ENCODE measurements at places on chromosomes 5 and 9. TPM values are rescaled to one million over a fixed set of nuclear protein-coding genes. Genes with fewer than 3 reads are reported as not detected.

- peak overlapping the region; percentile 75 for H3K27ac ChIP-seq
- no peaks in the 10 kb centered on the region for H3K27me3 ChIP-seq
- no peaks in the 10 kb centered on the region for H3K36me3 ChIP-seq
- peaks cover 63% of the 10 kb centered on the region for H3K4me1 ChIP-seq
- DNase-seq: no peak
These were observed 50.0 kb downstream of the RGS3 start for GRCh38 chr9:113513536-113513935.

- H3K27ac ChIP-seq: no peak overlapping the region
- H3K27me3 ChIP-seq: no peaks in the 10 kb centered on the region
- no peak for DNase-seq
- H3K36me3 ChIP-seq: no peaks in the 10 kb centered on the region
- H3K4me3 ChIP-seq: no peak overlapping the region
These were observed 92.4 kb downstream of the XRCC4 start for GRCh38 chr5:83169571-83170337.

- H3K36me3 ChIP-seq: peaks cover 14% of the 10 kb centered on the region
- H3K27me3 ChIP-seq: no peaks in the 10 kb centered on the region
- peak; percentile 56 for DNase-seq
- peak overlapping the region; percentile 76 for H3K4me3 ChIP-seq
- H3K27ac ChIP-seq: peak overlapping the region; percentile 84
These were observed 705 bp downstream of the PWWP2A start for GRCh38 chr5:160118349-160119141.

DNA sequence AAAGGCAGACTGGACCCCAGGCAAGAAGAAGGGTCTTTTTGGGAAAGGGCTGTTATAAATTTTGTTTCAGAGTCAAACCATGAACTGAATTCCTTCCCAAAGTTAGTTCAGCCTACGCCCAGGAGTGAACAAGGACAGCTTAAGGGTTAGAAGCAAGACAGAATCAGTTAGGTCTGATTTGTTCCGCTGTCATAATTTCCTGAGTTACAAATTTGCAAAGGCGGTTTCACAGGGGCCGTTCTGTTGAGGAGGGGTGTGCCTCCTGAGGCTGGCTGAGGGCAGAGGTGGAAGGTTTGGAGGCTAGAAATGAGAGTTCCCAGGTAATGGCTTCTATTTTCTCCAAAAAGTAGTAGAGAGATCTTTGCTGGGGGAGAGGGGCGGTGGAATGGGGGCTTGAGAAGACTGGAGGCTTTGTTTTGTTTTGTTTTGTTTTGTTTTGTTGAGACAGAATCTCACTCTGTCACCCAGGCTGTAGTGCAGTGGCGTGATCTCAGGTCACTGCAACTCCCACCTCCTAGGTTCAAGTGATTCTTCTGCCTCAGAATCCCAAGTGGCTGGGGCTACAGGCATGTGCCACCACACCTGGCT, 4.1 kb upstream of the CERCAM start:
- peaks cover 6% of the 10 kb centered on the region for H3K27me3 ChIP-seq
- peaks cover 19% of the 10 kb centered on the region for H3K4me1 ChIP-seq
- no peak for DNase-seq

- H3K36me3 ChIP-seq: no peaks in the 10 kb centered on the region
- no peak overlapping the region for H3K27ac ChIP-seq
- H3K27me3 ChIP-seq: no peaks in the 10 kb centered on the region
- no peak overlapping the region for H3K4me3 ChIP-seq
- no peak for DNase-seq
These were observed 344.2 kb downstream of the SPATA31D1 start for GRCh38 chr9:82332774-82333152.

DNA sequence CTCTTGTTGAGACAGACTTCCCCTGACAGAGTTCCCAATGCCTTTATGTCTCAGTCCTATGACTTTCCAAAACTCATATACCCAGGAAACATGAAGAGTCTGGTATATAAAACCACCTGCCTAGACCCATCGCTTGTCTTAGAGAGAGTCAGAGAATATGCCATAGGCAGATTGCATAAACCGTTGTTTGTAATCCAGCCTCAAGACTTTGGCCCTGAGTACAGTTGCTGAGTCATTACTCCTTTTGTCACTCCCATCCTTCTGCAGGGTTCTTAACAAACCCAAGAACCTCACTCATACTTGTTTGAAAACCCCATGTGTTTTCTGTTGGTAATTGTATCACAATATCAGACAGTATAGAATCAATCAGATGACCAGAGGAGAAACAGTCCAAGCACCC, 616.3 kb downstream of the SLCO4C1 start:
- DNase-seq: no peak
- H3K27ac ChIP-seq: no peak overlapping the region
- H3K4me1 ChIP-seq: no peaks in the 10 kb centered on the region
- H3K36me3 ChIP-seq: no peaks in the 10 kb centered on the region
- H3K27me3 ChIP-seq: no peaks in the 10 kb centered on the region

GRCh38 chr9:131698618-131698985, 41.3 kb downstream of the RAPGEF1 start:
- no peak for DNase-seq
- H3K4me3 ChIP-seq: no peak overlapping the region
- H3K4me1 ChIP-seq: peaks cover 25% of the 10 kb centered on the region
- H3K27me3 ChIP-seq: no peaks in the 10 kb centered on the region

DNA sequence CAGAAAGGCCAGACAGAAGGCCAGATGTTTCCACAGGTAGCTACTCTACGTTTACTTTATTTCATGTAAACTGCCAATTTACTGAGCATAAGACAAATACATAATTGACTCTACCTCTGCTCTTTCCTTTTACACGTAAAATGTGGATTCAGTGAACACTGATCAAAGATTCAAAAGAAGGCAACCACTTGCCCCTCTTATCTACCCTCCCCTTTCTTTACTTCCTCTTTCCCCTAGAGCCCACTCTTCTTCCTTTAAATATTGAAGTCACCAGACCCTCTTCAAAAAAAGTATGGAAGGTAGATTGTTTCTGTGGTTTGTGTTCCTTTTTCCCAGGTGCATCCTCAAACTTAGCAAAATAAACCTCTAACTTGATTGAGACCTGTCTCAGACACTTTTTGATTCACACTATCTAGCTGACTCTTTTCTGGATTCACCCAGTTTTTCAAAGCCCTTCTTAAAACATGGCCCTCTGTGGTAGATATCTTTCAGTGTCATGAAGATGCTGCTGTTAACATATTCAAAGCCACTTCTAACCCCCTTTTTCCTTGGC, 6.7 kb downstream of the FAM114A2 start:
- H3K4me3 ChIP-seq: no peak overlapping the region
- H3K4me1 ChIP-seq: no peaks in the 10 kb centered on the region
- peaks cover 34% of the 10 kb centered on the region for H3K36me3 ChIP-seq
- H3K27me3 ChIP-seq: no peaks in the 10 kb centered on the region

- no peaks in the 10 kb centered on the region for H3K36me3 ChIP-seq
- H3K27ac ChIP-seq: no peak overlapping the region
- H3K4me1 ChIP-seq: no peaks in the 10 kb centered on the region
- no peak for DNase-seq
- H3K27me3 ChIP-seq: no peaks in the 10 kb centered on the region
These were observed 129.5 kb downstream of the RNF180 start for GRCh38 chr5:64295101-64295500.

GRCh38 chr5:172903790-172904189, 55.4 kb upstream of the RPL26L1 start:
- DNase-seq: no peak
- no peaks in the 10 kb centered on the region for H3K4me1 ChIP-seq
- H3K27ac ChIP-seq: no peak overlapping the region

DNA sequence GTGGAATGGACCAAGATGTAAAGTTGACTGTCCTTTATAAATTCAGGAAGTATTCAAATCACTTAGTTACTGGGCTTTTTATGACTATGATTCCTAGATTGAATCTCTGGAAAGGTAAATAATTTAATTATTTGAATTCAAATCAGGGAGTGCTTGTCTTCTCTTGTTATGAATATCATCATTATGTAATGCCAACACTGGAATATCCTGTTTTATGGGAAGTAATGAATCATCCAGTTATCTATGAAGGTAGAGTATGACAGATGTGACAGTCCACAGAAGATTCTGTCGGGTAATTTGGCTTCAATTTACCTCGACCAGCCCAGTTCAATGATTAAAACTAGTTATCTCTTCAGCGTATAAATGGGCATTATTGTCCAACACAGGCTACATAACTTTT, 141.0 kb upstream of the NUDT12 start:
- no peaks in the 10 kb centered on the region for H3K36me3 ChIP-seq
- no peak overlapping the region for H3K27ac ChIP-seq
- no peaks in the 10 kb centered on the region for H3K4me1 ChIP-seq
- H3K4me3 ChIP-seq: no peak overlapping the region
- DNase-seq: no peak

GRCh38 chr5:57302164-57302563, 128.3 kb downstream of the GPBP1 start:
- H3K27ac ChIP-seq: no peak overlapping the region
- no peaks in the 10 kb centered on the region for H3K27me3 ChIP-seq
- no peak for DNase-seq
- H3K4me1 ChIP-seq: peaks cover 12% of the 10 kb centered on the region

DNA sequence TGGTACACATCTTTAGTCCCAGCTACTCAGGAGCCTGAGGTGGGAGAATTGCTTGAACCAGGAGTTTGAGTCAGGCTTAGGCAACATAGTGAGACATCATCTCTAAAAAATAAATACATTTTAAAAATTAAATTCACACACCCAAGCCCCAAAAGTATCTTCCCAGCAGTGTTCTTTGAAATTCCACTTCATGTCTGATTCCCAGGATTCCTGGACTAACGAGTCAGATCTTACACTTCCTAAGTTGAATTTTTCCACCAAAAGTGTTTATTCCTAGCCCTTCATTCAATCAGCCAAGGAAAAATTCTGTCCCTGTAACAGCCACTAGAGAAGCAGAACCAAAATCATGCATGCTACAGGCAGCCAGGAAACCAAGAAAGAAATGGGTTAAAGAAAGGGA, 970.9 kb downstream of the EFNA5 start:
- no peak for DNase-seq
- H3K4me3 ChIP-seq: no peak overlapping the region
- H3K27me3 ChIP-seq: no peaks in the 10 kb centered on the region
- no peaks in the 10 kb centered on the region for H3K4me1 ChIP-seq

DNA sequence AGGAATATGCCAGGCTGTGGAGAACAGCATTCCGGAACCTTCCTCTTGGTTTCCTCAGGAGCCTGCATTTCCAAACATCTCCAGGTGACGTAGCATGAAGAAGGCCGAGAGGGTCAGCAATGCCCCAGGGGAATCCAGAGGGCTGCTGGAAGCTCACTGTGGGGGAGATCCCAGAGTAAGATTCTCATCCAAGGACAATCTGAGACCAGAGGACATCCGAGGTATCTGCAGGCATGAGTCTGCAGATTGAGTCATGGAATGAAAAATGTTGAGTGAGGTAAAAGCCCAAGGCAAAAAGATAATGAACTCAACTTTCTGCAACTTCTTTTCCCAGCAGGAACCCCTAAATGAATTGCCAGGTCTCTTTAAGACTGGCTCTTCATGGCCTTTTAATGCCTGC, 73.5 kb downstream of the KIF4B start:
- no peak for DNase-seq
- no peaks in the 10 kb centered on the region for H3K27me3 ChIP-seq

DNA sequence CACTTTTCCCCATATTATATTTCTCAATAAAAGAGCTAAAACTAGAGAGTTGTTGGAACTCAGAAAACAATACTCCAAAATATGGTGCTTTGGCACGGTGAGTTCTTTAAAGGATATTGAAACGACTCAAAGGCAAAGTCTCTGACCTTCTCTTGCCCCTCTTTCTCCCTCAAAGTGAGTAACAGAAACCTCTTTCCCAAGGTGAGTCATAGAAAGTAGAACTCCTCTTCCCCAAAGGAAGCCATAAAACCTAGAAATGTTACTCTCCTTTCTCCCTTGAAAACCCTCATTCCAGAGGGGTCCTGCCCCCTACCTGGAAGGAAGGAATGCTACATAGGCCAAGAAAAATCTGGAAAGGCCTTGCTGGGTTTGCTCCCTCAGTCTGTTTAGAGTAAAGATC, 47.5 kb downstream of the RAPGEF6 start:
- H3K4me1 ChIP-seq: peaks cover 17% of the 10 kb centered on the region
- no peaks in the 10 kb centered on the region for H3K27me3 ChIP-seq
- H3K4me3 ChIP-seq: no peak overlapping the region
- H3K27ac ChIP-seq: no peak overlapping the region

DNA sequence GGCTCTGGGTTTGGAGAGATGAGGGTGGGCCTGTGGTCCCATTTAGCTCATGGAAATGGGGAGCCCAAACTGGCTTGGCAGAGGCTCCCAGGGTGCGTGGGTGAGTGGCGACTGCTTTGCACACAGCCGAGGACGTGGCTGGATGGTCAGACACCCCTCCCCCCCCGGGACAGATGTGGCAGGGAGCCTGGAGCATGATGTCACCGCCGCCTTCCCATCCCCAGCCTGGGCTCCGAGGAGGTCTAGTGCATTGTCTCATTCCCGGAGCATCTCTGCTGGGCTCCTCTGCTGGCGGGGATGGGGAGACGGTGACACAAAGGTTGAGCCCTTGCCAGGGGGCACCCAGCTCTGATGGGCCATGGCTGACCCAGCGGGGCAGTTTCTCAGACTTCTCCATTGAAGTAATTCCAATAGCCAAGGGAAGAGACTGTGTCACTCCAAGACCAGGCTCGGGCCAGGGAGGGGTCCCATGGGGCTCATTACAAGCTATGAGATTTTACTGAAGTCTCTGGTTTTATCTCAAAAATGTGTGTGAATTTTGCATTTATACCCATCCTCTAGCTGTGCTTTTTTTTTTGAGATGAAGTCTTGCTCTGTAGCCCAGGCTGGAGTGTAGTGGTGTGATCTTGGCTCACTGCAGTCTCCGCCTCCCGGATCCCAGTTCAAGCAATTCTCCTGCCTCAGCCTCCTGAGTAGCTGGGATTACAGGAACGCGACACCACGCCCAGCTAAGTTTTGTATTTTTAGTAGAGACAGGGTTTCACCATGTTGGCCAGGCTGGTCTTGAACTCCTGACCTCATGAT, 36.1 kb downstream of the HMCN2 start:
- H3K27me3 ChIP-seq: no peaks in the 10 kb centered on the region
- DNase-seq: no peak
- no peak overlapping the region for H3K4me3 ChIP-seq
- no peak overlapping the region for H3K27ac ChIP-seq

- no peak for DNase-seq
- H3K27me3 ChIP-seq: no peaks in the 10 kb centered on the region
- H3K4me3 ChIP-seq: no peak overlapping the region
- peaks cover 19% of the 10 kb centered on the region for H3K4me1 ChIP-seq
- no peak overlapping the region for H3K27ac ChIP-seq
These were observed 4.3 kb upstream of the AHRR start for GRCh38 chr5:317086-317811.

- H3K4me3 ChIP-seq: no peak overlapping the region
- DNase-seq: no peak
- H3K4me1 ChIP-seq: no peaks in the 10 kb centered on the region
- no peak overlapping the region for H3K27ac ChIP-seq
- no peaks in the 10 kb centered on the region for H3K27me3 ChIP-seq
These were observed 1568.5 kb upstream of the WWC1 start for GRCh38 chr5:166722939-166723338.

TYRP1 gene
- not detected for total RNA-seq

SLC34A3 gene
- total RNA-seq: not detected

ADRB2 gene
- total RNA-seq: 1.0 TPM

HSD17B4 gene
- total RNA-seq: 31.5 TPM

DDX41 gene
- 73.2 TPM for total RNA-seq

HEMGN gene
- 3.6 TPM for total RNA-seq

GADD45G gene
- total RNA-seq: 15.7 TPM

CAMLG gene
- total RNA-seq: 32.3 TPM

NRARP gene
- 1.6 TPM for total RNA-seq

OSMR gene
- total RNA-seq: not detected

SIT1 gene
- 76.9 TPM for total RNA-seq

NR5A1 gene
- not detected for total RNA-seq

STPG3 gene
- total RNA-seq: not detected

PCDHB16 gene
- not detected for total RNA-seq

ROR2 gene
- total RNA-seq: 0.12 TPM

FOXI1 gene
- not detected for total RNA-seq

DEPDC1B gene
- total RNA-seq: 2.0 TPM

EMB gene
- 195 TPM for total RNA-seq

PDLIM7 gene
- total RNA-seq: 7.8 TPM

All from CD4-positive, CD25-positive, alpha-beta regulatory T cell (primary cell).